Urinary bladder (tissue), 4 donors: ENCODE measurements at places on chromosomes 5 and 9. TPM values are rescaled to one million over a fixed set of nuclear protein-coding genes. Genes with fewer than 3 reads are reported as not detected.

PRELID2 gene
- polyA plus RNA-seq = 4.1 TPM

DOLPP1 gene
- polyA plus RNA-seq = 10.5 TPM

GRCh38 chr9:34442770-34443169, 15.6 kb downstream of the FAM219A start:
- DNase-seq = no peak

- DNase-seq = no peak
Measured at GRCh38 chr5:34552686-34553085, 103.4 kb upstream of the RAI14 start.

DNA sequence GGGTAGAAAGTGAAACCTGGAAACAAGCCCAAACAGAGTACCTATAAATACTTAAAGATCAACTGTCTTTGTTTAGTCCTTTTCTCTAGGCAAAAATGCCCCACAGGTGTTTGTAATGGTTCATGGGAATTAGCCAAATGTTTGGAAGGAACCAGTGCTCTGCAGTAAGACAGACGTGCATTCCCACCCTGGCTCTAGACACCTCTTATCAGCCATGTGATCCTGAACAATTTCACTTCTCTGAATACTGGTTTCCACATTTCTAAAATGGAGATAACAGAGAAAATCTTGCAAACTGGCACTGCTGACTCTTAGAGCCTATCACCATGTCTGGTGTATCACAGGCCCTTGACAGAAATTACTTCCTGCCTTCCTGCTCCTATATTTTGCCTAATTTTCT, 30.0 kb downstream of the GLIS3 start:
- DNase-seq = no peak

DNA sequence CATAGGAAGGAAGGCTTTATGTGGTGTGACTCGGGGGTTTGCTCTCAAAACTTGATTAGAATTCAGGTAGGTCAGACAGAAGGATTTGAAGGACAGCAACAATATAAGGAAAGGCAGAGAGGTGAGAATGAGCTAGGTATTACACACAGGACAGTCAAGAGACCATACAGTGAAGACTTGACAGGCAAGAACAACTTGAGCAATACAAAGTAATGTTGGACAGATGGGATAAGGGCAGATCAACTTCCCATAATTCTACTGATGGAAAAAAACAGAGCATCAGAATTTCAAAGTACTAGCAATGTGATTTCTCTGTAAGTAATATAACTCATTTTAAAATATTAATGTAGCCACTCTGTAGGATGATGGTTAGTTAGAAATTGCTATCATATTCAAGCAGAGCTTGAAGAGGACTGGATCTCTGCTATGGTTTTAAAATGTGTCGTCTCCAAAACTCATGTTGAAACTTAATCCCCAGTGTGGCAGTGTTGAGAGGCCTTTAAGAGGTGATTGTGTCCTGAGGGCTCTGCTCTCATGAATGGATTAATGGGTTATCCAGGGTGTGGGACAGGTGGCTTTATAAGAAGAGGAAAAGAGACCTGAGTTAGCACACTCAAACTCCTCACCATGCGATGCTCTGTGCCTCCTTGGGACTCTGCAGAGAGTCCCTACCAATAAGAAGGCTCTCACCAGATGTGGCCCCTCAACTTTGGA, 22.4 kb upstream of the HOMER1 start:
- no peak for DNase-seq

DNA sequence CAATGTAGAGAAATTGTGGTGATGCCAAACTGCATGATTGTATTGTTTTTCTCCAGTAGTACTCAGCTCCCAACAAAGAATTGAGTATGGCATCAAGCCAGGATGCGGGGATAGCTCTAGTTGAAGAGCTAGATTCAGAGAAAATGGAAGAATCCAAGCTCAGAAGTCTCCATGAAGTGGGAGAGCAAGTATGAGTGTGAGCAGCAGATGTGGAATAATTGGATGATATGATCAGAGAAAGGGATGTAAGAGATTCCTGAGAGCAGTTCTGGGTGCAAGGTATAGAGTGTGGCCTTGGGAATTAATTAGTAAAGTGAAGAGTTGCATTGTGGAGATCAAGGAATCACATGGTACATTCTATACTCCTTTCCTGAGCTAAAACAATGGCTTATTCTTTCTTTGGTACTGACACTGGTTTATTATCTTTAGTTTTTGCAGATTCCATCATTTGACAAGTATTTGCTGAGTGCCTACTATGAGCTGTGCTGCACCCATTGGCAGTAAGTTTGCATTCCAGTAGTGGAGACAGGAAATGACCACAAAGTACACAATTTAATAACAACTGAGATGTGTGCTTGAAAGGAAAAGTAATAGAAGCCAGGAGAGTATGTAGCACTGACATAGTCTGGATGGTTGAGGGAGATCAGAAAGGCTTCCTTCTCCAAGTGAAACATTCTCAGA, 177.1 kb downstream of the CPLANE1 start:
- DNase-seq = no peak

- DNase-seq = no peak
Measured at GRCh38 chr9:113973226-113973625, 97.1 kb downstream of the ZNF618 start.

DNA sequence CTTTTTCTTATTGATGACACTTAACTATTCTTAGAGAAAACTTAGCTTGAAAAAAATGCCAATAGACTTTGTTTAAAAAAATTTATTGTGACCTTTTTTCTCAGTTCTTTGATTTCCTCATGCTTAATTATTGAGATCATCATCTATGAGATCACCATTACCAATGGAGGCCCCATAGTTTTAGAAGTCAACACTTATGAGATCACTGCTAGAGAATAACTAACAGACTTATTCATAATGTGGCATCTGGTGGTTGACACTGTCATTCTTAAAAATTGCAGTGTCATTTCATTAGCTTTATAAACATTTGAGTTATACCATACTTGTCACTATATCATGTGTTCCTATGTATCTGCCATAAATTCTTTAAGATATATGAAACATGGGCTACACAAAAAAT, 14.9 kb upstream of the FEM1C start:
- no peak for DNase-seq

- no peak for DNase-seq
Measured at GRCh38 chr5:33781286-33781685, 110.5 kb downstream of the ADAMTS12 start.
